ENCODE measurements at places on chromosomes 5 and 9. TPM values are rescaled to one million over a fixed set of nuclear protein-coding genes. Genes with fewer than 3 reads are reported as not detected.
A peak's percentile ranks its signal among the peaks of the same experiment; 100 is the strongest.

SH2D3C gene
- 18.7 TPM for polyA plus RNA-seq

DBH gene
- not detected for polyA plus RNA-seq

BARHL1 gene
- polyA plus RNA-seq = not detected

IL33 gene
- polyA plus RNA-seq = not detected

WDR70 gene
- 20.0 TPM for polyA plus RNA-seq

CDC20B gene
- polyA plus RNA-seq = not detected

NR6A1 gene
- not detected for polyA plus RNA-seq

TAF11L8 gene
- polyA plus RNA-seq = not detected

KIF27 gene
- polyA plus RNA-seq = 1.8 TPM

PCDHB12 gene
- not detected for polyA plus RNA-seq

CCL21 gene
- polyA plus RNA-seq = not detected

INSL6 gene
- polyA plus RNA-seq = not detected

DNA sequence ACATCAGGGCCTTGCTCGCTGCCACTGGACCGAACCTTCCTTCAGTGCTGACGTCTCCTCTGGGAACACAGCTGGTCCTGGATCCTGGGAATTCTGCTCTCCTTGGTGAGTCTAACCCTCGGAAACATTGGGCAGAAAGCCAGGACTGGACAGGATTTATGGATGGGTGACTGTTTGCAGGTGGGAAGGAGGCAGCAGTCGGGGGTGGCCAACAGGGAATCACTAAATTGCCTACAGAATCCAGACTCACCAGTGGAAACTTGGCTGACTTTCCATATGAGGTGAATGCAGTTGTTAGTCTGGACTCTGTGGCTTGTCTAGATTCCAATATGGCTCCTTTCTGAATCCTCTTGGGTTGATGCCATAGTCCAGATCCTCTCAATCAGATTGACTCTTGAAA, 203.1 kb downstream of the SAXO1 start:
- no peaks in the 10 kb centered on the region for H3K27me3 ChIP-seq
- H3K36me3 ChIP-seq = no peaks in the 10 kb centered on the region
- H3K4me3 ChIP-seq = no peak overlapping the region
- no peak for DNase-seq
- H3K27ac ChIP-seq = no peak overlapping the region

GRCh38 chr5:36944607-36945225, 68.1 kb downstream of the NIPBL start:
- no peaks in the 10 kb centered on the region for H3K36me3 ChIP-seq
- H3K27ac ChIP-seq = no peak overlapping the region
- no peak overlapping the region for H3K4me3 ChIP-seq

GRCh38 chr5:32280656-32281081, 32.1 kb downstream of the MTMR12 start:
- peaks cover 90% of the 10 kb centered on the region for H3K4me1 ChIP-seq
- peak overlapping the region; percentile 91 for H3K27ac ChIP-seq
- H3K36me3 ChIP-seq = no peaks in the 10 kb centered on the region
- peak; percentile 28 for DNase-seq
- H3K27me3 ChIP-seq = peaks cover 9% of the 10 kb centered on the region
- H3K4me3 ChIP-seq = peak overlapping the region; percentile 80

- no peaks in the 10 kb centered on the region for H3K4me1 ChIP-seq
- H3K4me3 ChIP-seq = no peak overlapping the region
- DNase-seq = no peak
Observed at GRCh38 chr5:125717209-125717608, 706.0 kb upstream of the GRAMD2B start.

DNA sequence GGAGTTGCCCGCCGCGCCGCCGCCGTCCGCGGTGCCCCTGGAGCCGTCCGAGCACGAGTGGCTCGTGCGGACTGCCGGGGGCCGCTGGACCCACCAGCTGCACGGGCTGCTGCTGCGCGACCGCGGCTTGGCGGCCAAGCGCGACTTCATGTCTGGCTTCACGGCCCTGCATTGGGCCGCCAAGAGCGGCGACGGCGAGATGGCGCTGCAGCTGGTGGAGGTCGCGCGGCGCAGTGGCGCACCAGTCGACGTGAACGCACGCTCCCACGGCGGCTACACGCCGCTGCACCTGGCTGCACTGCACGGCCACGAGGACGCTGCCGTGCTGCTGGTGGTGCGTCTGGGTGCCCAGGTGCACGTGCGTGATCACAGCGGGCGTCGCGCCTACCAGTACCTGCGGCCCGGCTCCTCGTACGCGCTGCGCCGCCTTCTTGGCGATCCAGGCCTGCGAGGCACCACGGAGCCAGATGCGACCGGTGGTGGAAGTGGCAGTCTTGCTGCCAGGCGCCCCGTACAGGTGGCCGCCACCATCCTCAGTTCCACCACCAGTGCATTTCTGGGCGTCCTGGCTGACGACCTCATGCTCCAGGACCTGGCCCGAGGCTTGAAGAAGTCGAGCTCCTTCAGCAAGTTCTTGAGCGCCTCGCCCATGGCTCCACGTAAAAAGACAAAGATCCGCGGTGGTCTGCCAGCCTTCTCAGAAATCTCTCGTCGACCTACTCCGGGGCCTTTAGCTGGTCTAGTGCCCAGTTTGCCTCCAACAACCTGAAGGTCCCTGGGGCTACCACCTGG, 1.6 kb downstream of the SOWAHA start:
- DNase-seq = no peak
- H3K27me3 ChIP-seq = peaks cover 23% of the 10 kb centered on the region
- no peaks in the 10 kb centered on the region for H3K36me3 ChIP-seq
- peak overlapping the region; percentile 21 for H3K4me3 ChIP-seq

DNA sequence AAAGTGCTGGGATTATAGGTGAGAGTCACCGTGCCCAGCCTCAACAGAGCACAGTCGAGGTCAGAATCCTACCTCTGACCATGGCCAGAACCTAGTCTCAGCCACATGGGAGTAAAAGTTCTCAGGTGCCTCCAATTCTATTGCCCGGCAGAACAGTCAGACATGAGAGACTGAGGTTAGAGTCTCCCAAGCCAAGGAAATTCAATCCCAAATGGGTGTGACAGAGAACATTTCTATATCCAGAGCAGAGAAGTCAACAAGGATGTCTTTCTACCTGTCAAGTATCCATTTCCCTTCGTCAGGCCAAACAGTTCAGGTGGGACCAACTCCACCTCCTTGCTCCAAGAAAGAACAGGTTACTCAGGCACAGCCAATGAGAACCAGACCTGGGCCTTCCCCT, 10.5 kb downstream of the ANXA6 start:
- peak overlapping the region; percentile 86 for H3K4me3 ChIP-seq
- H3K4me1 ChIP-seq = peaks cover 100% of the 10 kb centered on the region
- peak overlapping the region; percentile 90 for H3K27ac ChIP-seq

DNA sequence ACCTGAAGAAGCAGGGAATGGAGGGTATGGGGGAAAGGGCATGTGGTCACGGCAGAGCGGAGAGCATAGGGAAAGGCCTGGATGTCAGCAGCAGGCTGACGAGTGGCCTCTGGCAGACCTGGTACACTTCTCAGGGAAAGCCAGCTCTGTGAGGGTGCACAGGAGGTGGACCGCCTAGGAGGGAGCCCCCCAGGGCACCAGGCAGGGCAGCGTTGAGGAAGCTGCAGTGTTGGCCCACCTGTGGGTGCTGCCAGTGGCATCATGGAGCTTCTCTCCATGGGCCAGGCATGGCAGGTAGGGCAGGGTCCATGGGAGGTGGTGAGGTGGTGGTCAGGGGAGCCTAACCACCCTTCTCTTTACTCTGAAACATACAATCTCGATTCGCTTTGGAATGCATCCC, 143.0 kb upstream of the PITX1 start:
- DNase-seq = no peak
- H3K27ac ChIP-seq = no peak overlapping the region
- H3K36me3 ChIP-seq = no peaks in the 10 kb centered on the region
- H3K4me3 ChIP-seq = no peak overlapping the region
- no peaks in the 10 kb centered on the region for H3K4me1 ChIP-seq

DNA sequence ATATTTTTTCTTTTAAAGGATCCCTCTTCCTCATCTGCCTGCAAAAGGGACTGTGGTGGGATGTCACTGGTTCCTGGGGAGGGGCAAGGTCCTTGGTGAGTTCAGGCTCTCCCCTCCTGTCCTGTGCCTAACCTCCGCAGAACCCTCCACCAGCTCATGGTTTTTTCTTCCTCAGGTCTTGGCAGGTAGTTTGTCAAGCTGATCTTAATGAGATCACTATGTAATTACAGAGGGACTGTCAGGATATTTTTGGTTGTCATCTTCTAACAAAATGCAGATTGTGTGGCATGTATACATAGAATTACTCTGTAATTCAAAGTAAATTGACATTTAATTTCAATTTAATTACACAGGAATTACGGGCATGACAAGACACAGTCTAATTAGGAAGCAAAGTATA, 150.3 kb upstream of the SEMA6A start:
- H3K4me1 ChIP-seq = no peaks in the 10 kb centered on the region
- no peak overlapping the region for H3K4me3 ChIP-seq
- no peaks in the 10 kb centered on the region for H3K36me3 ChIP-seq
- DNase-seq = no peak

DNA sequence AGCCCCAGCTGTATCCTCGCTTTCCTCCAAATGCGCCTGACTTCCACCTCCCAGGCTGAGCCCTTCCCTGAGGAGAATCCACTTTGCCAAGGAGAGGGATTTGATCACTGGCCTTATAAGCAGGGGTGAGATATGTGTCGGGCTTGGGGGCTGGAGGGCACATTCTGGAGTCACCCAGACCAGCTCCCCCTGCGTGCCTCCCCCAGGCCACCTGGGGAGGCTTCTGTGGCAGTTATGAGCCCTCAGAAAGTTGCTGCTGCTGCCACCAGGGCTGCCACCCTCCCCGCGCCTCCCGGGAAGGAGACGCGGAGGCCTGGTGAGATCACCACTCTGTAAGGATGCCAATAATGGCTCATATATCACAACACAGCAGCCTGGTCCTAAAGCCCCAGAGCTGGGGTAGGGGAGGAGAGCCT, 211.5 kb downstream of the PAPPA start:
- no peak overlapping the region for H3K4me3 ChIP-seq
- DNase-seq = no peak
- no peaks in the 10 kb centered on the region for H3K36me3 ChIP-seq
- peaks cover 3% of the 10 kb centered on the region for H3K27me3 ChIP-seq
- H3K4me1 ChIP-seq = no peaks in the 10 kb centered on the region

GRCh38 chr9:96158909-96159575, 142.9 kb downstream of the HSD17B3 start:
- H3K4me1 ChIP-seq = peaks cover 25% of the 10 kb centered on the region
- H3K36me3 ChIP-seq = no peaks in the 10 kb centered on the region
- H3K4me3 ChIP-seq = peak overlapping the region; percentile 43
- H3K27ac ChIP-seq = no peak overlapping the region

DNA sequence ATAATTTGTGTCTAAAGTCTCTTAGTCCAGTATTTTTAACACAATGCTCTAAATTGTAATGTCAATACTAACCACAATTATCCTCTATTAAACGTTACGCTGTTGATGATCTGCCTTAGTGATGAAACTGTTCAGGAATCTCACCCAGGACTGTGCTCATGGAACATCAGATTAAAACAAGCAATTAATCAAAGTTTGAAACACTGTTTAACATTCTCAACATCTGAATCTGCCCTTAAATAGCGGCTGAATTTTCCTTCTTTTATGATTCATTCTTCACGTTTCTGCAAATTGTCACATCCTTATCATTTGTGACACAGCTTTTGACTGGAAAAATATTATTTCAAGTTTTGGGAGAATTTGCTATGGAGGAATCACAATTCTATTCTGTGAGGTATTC, 113.8 kb downstream of the MARCHF11 start:
- H3K4me3 ChIP-seq = no peak overlapping the region
- no peaks in the 10 kb centered on the region for H3K4me1 ChIP-seq
- H3K27ac ChIP-seq = no peak overlapping the region
- no peaks in the 10 kb centered on the region for H3K27me3 ChIP-seq
- H3K36me3 ChIP-seq = no peaks in the 10 kb centered on the region

DNA sequence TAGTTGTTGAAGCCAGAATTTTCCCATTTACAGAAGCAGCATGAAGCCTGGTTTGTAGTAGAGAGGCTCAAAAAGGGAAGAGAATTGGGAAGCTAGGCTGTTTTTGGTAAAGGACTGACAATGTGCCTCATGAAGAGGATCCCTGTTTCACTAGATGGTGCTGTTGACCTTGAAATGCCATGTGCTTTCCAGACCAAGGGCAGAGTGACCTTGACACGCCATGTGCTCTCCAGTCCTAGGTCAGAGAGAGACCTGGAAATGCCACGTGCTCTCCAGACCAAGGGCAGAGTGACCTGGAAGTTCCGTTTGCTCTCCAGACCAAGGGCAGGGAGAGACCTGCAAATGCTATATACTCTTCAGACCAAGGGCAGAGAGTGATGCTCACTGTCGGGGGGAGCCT, 32.0 kb downstream of the UNC13B start:
- no peak overlapping the region for H3K4me3 ChIP-seq
- H3K27me3 ChIP-seq = no peaks in the 10 kb centered on the region
- H3K27ac ChIP-seq = no peak overlapping the region
- no peaks in the 10 kb centered on the region for H3K36me3 ChIP-seq
- DNase-seq = no peak

GRCh38 chr9:115591584-115591984, 473.6 kb upstream of the TNC start:
- no peak overlapping the region for H3K4me3 ChIP-seq
- H3K27me3 ChIP-seq = peaks cover 5% of the 10 kb centered on the region
- H3K27ac ChIP-seq = no peak overlapping the region
- no peak for DNase-seq
- H3K4me1 ChIP-seq = no peaks in the 10 kb centered on the region

DNA sequence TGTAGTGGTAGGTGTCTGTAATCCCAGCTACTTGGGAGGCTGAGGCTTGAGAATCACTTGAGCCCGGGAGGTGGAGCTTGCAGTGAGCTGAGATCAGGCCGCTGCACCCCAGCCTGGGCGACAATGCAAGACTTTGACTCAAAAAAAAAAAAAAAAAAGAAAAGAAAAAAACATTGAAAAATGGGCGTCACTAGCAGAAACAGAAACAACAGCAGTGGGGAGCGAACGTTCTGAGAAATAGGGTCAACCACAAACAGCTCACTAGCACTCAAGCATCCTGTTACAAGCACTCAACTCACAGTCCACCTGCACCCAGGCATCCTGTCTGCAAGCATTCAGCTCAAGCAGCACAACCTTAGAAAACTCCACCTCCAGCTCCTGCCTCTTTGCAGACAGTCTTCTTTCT, 17.2 kb downstream of the TRIM14 start:
- H3K4me1 ChIP-seq = peaks cover 91% of the 10 kb centered on the region
- H3K4me3 ChIP-seq = peak overlapping the region; percentile 80
- peaks cover 2% of the 10 kb centered on the region for H3K27me3 ChIP-seq
- H3K27ac ChIP-seq = peak overlapping the region; percentile 99

DNA sequence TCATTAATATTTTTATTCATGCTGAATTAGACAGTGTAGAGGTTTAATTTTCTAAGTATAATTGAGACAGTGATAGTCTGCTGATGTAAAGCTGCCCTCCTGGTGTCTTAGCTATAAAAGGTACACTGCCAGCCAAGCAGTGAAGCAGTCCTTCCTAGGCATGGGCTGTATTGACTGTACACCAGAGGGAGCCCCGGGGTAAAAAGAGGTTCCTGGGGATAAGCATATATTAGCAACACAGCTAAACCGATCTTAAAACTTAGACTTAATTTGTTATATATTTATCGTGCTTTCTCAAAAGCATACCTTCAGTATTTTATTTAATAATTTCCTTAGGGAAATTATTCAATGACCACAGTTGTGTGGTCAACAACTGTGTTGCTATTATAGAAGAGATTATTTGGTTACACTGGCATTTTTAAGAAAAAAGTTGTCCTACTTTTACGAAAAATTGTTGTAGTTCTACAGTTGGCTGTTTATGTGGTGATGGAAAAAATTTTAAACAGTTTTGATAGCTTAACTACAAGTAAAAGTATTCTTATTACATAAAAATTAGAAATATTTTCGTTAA, 68.8 kb downstream of the ELL2 start:
- no peaks in the 10 kb centered on the region for H3K4me1 ChIP-seq
- H3K36me3 ChIP-seq = peaks cover 10% of the 10 kb centered on the region
- H3K27me3 ChIP-seq = no peaks in the 10 kb centered on the region

GRCh38 chr5:160175438-160176218, 53.7 kb upstream of the FABP6 start:
- H3K4me1 ChIP-seq = no peaks in the 10 kb centered on the region
- peaks cover 5% of the 10 kb centered on the region for H3K27me3 ChIP-seq
- H3K27ac ChIP-seq = no peak overlapping the region
